ENCODE measurements at places on chromosomes 3 and 15. TPM values are rescaled to one million over a fixed set of nuclear protein-coding genes. Genes with fewer than 3 reads are reported as not detected.

- no peak for DNase-seq
Measured at GRCh38 chr15:77426377-77426776, 5.7 kb downstream of the HMG20A start.

DNA sequence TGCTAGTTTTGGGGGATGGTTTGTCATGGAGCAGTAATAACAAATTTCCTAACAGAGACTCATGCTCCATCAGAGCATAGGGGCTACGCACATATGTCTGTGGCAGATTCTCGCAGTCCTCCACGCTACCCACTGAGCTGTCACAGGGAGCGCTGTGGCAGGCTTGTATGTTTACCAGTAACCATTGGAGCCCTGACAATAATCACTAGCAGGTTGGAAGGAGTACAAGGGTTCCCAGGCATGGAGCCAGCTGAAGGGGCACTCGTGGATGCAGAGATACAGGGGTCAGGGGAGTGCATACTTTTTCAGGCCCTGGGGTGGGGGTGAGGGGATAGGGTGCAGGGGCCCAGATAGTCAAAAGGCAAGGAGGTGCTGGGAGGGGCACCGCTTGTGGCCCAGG is 7.9 kb upstream of the GP9 start:
- DNase-seq, result no peak

GRCh38 chr3:24401811-24402185 is 92.9 kb downstream of the THRB start:
- no peak for DNase-seq

GRCh38 chr15:57234156-57234555 is 142.1 kb upstream of the CGNL1 start:
- no peak for DNase-seq

DNA sequence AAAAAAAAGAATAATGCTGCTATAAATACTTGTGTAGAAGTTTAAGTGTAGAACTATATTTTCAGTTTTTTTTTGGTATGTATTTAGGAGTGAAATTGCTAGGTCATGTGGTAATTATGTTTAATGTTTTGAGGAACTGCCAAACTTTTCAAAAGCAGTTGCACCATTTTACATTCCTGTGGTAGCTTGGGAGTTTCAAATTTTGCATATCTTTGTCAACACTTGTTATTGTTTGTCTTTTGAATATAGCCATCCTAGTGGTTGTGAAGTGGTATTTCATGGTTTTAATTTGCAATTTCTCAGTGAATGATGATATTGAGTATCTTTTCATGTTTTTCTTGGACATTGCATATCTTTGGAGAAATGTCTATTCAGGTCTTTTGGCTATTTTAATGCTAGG is 30.4 kb downstream of the SKIL start:
- DNase-seq, result no peak

GRCh38 chr15:68843425-68844311 is 23.0 kb upstream of the ANP32A start:
- no peak for DNase-seq

- DNase-seq, result no peak
Measured at GRCh38 chr3:181712553-181713279, 991 bp downstream of the SOX2 start.

GRCh38 chr3:125375950-125376679 is 990 bp upstream of the ZNF148 start:
- DNase-seq, result no peak

SERPINI2 gene
- 3.9 TPM for total RNA-seq

RAD51 gene
- 2.2 TPM for total RNA-seq

SH2D7 gene
- total RNA-seq, result not detected

ROPN1 gene
- total RNA-seq, result not detected

SLC12A1 gene
- not detected for total RNA-seq

SEMA3G gene
- total RNA-seq, result 7.6 TPM
